ENCODE measurements at places on chromosomes 3 and 15.
A peak's percentile ranks its signal among the peaks of the same experiment; 100 is the strongest.

- no peak for DNase-seq
Measured at GRCh38 chr15:42728560-42728959, 8.4 kb downstream of the CDAN1 start.

DNA sequence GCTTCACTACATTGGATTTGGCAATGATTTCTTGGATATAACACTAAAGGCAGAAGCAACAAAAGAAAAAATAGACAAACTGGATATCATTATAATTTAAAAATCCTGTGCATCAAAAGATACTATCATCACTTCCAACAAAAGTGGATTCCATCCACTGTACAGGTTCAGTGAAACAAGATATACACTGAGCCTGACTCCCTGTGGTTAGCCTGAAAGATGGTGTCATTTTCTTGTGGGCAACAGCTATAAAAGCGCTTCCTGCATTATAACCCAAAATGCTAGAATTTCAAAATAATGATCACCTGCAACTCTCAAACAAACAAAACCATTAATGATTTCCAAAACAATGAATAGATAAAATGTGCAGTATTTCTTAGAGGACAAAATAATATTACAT lies 39.6 kb upstream of the TBC1D23 start:
- DNase-seq, result no peak

DNA sequence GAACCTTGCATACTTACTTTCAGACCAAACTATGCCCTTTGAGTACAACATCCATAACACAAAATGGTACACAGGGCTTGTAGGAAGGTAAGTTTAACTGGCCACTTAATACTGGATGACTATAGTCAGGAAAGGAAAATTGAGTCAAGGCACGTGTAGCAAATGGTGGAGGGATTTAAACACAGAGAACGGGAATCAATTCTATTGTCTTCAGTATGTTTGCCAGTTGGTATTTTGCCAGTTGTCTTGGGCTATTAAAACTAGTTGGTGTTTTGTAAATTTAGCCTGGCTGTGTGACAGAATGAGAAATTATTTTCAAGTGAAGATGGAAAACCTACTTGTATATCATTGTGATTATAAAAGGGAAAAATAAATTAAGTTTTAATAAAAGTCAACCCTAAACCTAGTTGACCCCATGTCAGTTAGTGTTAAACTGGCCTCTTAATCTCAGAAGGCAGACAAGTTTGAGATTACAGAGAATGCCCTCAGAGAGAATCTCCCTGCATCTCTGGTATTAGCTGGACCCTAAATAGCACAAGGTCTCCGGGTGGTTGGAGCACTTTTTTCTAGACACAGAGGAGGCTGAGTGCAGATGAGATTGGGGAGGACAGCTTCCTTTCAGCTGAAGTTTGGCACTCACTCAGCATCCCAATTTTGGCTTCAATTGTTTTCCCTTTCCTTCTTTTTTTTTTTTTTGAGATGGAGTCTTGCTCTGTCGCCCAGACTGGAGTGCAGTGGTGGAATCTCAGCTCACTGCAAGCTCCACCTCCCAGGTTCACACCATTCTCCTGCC lies 91.2 kb downstream of the MB21D2 start:
- no peak for DNase-seq

GRCh38 chr3:102896851-102897621 lies 462.2 kb downstream of the ZPLD1 start:
- no peak for DNase-seq

GRCh38 chr3:184784731-184785500 lies 27.1 kb upstream of the VPS8 start:
- DNase-seq, result no peak

GRCh38 chr3:52088445-52089367 lies 32.3 kb upstream of the DUSP7 start:
- peak; percentile 52 for DNase-seq

DNA sequence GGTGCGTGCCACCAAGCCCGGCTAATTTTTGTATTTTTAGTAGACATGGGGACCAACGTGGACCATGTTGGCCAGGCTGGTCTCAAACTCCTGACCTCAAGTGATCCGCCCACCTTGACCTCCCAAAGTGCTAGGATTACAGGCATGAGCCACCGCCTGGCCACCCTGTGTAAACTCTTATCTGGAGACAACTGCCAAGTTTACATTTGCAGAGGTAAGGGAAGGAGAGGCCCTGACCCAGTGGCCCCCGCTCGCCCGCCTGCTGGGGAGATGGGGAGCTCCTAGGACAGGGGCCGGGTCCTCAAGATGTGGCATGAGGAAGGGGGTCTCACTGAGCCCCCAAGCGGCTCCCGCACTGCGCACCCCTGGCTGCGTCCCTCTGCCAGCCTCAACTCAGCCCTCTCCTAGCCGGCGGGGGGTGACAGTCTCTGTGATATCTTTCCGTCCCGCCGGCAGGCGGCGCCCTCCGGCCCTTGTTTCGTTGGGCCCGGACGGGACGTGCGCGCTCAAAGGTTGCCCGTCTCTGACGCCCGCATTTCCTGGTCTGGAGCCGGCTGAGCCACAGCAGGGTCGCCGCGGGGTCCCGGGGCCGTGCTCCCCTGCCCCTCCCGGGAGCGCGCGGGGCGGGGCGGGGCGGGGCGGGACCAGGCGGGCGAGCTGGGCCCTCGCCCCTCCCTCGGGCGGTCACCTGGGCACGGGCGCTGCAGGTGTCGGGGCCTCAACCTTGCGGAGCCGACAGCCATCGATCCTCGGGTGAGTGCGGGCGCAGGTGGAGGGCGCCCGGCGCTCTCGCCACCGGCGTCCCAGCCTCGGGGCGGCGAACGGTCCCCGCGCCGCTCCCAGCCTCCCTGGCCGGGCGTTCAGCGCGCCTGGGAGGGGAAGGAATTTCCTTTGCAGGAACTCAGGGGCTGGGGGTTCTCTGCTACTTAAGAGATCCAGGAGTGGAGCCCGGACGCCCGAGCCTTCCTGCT lies at the start of gene GPR160:
Gene GPR160, plus strand, starts transcription at position 533 of the 971 bp plus-strand sequence. CDS start 45,978 bp downstream, outside the sequence.
- DNase-seq, result no peak

DNA sequence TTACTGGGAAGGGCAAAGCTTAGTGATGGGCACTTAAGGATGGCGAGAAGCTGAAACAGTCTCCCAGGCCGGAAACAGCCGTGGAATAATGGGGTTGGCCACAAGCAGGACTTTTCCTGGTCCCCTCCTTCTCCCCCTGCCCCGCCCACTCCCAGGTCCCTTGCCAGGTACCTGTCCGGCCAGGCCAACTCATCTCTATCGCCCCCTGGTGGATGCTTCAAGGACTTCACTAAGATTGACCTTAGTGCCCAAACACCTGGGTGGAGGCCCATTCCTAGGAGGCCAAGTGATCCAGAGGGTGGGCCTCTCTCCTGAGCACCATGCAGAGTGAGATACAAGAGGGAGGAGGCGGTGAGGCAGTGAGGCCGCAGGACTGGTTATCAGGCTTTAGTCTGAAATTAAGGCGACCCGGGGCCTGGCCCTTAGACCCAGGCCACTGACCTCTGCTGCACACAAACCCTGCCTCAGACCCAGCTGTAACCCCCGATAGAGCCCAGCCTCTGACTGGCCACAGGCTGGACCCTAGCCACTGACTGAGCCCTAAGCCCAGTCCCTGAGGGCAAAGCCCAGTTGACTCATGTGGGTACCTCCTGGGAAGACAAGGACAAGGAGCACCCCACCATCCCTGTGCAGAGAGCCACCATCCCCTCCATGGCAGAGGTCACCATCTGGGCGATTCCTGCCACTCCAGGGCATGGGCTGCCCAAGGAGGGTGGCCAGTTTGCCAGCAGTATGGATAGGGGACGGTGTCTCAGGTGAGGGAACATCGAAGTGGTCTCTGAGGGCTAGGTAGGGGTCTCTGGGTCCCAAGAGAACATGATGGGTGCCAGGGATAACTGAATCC lies 37.6 kb downstream of the VIPR1 start:
- no peak for DNase-seq

DNA sequence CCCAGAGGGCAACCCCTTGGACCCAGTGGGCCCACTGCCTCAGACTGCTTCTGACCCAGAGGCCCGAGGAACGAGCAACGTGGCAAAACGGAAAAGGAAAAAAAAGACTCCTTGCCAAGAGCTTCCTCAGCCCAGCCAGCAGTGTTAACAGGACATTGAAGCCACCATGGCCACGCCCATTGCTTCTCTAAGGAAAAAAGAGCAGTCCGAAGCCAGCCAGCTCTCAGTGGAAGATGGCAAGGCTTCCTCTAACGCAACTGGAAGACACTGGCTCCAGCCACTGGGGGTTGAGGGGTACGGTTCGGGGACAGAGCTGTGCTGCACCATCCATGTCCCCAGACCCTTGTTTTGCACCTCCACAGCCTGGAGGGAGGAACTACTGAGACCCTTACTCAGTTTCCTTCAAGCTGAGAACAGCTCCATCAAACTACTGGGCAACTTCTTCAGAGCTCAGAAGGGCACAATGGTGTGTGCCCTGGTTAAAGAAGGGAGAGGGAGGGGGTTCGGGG lies 10.7 kb downstream of the BMF start:
- no peak for DNase-seq

GRCh38 chr3:31341130-31341529 lies 191.6 kb upstream of the STT3B start:
- DNase-seq, result no peak

DNA sequence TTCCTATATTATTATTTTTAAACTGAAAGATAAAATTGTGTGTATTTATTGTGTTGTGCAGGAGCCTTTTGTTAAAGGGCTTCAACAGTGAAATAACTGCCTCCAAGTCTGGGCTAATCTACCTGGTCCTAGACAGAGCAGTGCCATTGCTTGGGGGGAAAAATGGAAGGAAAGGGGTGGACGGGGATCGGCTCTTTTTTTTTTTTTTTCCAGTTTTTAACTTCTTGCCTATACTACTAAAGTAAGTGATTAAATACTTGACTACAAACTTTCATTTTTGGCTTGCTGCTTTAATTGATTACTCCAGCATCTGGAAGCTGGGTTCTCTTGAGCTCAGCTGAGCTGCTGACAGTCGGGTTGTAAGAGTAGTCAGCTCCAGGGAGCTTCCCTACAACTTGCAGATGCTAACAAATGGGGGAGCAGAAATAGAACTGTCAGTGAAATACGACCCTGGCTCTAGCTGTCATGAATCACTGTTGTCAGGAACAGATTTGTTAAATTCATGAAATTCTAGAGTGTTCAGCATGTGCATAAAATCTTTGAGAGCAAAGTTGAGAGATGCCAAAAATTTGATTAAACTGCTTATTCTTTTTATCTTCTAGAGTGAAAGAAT lies 276.7 kb downstream of the ROBO1 start:
- DNase-seq, result no peak

- DNase-seq, result no peak
Measured at GRCh38 chr15:84616235-84616634, 15.4 kb downstream of the ZSCAN2 start.

DNA sequence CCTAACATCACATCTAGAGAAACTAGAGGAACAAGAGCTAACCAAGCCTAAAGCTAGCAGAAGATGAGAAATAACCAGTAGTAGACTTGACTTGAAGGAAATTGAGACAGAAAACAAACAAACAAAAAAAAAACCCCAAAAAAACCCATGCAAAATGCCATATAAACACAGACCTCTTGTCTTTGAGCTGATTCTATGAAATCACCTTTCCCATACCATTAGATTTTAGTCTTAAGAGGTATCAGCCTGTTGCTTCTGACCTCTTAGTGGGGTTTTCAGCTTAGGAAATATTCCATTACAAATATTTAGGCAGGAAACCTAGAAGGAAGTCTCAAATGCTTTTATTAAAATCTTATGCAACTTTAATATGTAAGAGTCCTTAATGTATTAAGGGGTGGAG lies 23.9 kb upstream of the ST3GAL6 start:
- DNase-seq, result no peak

DNA sequence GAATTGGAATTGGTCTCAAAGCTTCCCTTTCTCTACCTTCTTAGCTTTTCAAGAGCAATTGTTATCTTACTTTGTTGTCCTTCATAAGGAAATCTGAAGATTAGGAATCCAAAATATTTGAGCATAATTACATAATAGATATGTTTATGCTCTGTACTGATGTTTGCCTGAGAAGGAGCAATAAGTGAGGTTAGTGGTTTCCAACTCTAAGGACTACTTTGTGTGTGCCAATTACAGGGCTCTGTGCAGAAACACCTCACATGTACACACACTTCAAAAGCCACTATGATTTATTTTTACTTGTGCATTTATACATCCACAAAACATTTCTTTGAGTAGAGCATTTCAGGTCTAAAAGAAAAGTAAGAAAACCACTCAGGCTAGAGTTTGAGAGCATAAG lies 49.9 kb downstream of the MME start:
- no peak for DNase-seq

DNA sequence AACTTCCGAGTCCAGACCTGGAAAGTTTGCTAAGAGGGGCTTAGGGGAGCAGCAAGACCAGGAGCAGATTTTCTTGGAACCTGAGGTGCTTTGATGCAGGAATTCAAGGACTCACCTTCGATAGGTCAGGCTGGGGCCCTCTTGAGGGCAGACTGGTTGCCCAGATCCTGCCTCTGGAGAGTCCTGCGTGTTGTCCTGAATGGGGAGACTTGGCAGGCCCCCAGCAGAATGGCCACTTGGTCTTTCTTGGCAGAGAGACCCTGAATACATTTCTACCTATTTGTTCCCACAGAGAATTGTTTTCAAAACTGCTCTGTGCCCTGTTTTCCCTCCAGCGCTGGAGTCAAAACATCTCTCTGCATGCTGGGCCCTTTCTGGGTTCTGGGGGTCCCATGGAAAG lies 4.2 kb downstream of the KLF13 start:
- DNase-seq, result no peak

DNA sequence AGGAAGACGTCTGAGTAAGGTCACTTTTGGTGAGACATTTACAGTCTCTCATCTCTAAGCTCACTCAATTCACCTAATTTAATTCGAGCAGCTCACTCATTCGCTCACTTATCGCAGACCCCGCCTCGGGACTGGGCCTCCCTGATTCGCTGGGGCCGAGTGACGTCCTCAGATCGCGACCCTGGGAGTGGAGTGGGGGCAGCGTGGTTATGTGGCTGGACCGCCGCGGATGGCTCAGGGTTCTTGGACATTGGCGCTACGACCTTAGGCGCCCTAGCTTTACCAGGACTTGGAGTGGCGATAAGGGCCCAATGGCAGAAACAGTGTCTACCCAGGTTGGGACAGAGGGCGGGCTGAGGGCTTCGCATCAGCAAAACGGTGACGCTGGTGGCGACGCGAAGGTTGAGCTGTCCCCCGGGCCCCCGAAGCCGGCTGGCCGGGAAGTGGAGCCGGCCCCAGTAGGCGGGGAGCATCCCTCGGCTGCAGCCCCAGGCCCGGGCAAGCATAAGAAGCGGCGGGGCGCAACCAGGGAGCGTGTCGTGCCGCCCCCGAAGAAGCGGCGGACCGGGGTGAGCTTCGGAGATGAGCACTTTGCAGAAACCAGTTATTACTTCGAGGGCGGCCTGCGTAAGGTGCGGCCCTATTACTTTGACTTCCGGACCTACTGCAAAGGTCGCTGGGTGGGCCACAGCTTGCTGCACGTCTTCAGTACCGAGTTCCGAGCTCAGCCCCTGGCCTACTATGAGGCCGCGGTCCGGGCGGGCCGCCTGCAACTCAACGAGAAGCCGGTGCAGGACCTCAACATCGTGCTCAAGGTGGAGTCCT lies at the start of gene RPUSD2:
Gene RPUSD2, plus strand, starts transcription at position 171 of the 825 bp plus-strand sequence. Its CDS starts 39 bp downstream, at position 210.
- peak; percentile 75 for DNase-seq

DNA sequence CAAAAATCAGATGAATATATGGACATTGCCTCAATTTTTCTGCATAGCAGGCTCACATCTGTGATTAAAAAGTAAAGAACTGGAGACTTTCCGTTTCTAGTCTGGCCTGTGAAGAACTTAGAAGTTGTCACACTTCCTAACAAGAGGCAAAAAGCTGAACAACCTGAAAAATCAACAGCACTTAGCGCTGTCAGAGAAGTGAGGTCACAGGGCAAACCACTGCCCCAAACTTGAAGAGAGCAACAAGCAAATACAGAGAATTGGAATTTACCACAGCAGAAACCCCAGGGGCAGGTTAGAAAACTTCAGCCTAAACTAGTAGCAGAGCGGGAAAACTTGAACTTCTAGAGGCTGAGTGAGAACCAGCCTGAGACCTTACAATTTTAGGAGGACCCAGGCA lies 38.9 kb downstream of the CCDC54 start:
- no peak for DNase-seq

GRCh38 chr15:67735896-67736295 lies 89.4 kb upstream of the SKOR1 start:
- DNase-seq, result no peak

Data from HFF-Myc (cell line).